ENCODE measurements at places on chromosomes 2 and 18. TPM values are rescaled to one million over a fixed set of nuclear protein-coding genes. Genes with fewer than 3 reads are reported as not detected.

Gene UPP2
- not detected for total RNA-seq

Gene FOXD4L1
- total RNA-seq, result not detected

Gene SERPINB4
- not detected for total RNA-seq

Gene SKA1
- total RNA-seq, result 0.28 TPM

Gene ZBTB7C
- total RNA-seq, result 0.87 TPM

Gene SH3RF3
- total RNA-seq, result 6.7 TPM

Measured in heart right ventricle (tissue), 16 donors.